HT-29 (cell line): ENCODE measurements at places on chromosomes 11 and 22. TPM values are rescaled to one million over a fixed set of nuclear protein-coding genes. Genes with fewer than 3 reads are reported as not detected.

DNA sequence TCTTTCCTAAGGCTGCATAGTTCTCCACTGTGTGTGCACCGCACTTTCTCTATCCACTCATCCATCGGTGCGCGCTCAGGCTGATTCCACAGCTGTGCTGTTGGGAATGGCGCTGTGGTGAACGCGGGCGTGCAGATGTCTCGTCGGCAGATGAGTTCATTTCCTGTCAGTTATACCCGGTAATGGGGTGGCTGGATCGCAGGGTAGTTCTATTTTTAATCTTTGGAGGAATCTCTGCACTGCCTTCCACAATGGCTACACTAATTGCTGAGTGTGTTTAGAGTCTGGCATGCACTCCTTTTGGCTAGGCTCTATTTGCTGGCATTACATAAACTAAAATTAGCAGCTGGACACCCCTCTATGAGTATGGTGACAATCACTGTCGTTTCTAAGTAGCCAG, 27.9 kb upstream of the KRTAP5-7 start:
- no peak for DNase-seq

DNA sequence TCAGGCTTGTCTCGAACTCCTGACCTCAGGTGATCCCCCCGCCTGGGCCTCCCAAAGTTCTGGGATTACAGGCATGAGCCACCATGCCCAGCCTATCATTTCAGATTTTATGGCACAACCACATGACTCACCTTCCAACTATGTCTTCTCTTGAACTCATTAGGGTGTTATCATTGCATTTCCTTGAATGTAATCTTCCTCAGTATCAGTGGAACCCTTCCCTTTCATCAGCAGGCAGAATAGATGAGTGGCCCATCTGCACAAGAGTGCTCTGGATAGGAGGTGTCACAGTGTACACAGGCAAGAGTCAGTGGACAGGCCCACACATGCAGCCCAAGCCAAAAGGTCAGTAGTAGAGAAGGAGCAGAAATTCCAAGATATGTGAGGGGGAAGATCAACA, 29.1 kb upstream of the AQP11 start:
- no peak for DNase-seq

- no peak for DNase-seq
These were observed 340.4 kb downstream of the ETS1 start for GRCh38 chr11:128246810-128247594.

DNA sequence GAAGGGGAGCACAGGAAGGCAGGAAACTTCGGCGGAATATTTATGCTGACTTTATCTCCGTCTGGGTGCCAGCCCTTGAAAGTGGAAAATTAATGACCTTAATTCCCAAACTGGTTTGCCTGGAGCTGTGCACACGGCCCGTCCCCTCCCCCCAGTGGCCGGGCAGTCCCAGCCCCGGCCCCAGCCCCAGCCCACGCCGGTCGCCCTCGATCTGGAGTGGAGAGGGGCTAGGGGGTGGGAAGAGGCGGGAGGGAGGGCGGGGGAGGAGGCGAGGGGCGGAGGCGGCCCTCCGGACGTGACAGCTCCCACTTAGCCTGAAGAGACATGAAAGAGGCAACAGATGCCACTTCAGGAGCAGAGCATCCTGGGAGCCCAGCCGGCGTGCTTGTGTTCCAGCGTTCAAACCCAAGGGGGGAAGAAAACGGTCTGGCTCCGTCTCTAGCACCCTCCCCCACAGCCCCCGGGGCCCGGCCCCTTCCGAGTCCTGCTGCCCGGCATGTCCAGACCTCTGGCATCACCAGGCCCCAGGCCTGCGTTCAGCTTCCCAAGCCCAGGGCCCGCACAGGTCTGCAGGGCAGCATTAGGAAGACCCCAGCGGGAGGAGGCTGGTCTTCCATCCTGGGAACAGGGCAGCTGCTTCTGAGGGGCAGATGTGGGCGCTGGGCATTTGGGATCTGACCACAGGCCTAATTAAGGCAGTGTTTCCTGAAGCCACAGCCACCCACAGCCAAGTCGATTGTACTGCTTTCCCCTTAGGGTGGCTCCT, 20.0 kb upstream of the LMO1 start:
- DNase-seq = no peak

Gene DTX4
- 20.8 and 22.6 TPM in 2 replicates for total RNA-seq
